Renal pelvis (tissue), 12 donors: ENCODE measurements at places on chromosomes 7 and 10. TPM values are rescaled to one million over a fixed set of nuclear protein-coding genes. Genes with fewer than 3 reads are reported as not detected.

GJD4 gene
- polyA plus RNA-seq = not detected

LRRC61 gene
- polyA plus RNA-seq = 30.3 TPM

KIAA1549 gene
- 14.1 TPM for polyA plus RNA-seq

FXYD4 gene
- polyA plus RNA-seq = 0.49 TPM

DNA sequence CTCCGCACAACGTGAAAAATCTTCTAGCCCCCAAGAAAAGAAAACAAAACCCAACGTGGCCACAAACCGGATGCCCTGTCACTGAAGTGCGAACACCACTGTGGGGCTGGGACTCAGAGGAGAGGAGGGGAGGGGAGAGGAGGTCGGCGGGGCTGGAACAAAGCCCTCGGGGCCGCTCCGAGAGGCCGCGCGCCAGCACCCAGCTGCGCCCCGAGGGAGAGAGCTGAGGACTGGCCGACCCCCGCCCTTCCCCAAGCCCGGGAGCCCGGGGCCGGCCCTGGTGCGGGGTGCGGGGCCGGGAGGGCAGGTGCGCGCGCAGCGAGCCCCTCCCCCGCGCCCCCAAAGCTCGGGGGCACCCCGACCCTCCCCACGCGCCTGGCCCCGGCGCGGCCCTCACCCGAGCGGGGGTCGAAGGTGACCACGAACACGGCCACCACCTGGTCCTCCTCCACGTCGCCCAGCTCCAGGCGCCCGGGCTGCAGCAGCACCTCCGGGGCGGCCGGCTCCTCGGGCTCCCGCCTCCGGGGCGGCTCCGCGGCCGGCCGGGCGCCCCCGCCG lies 398 bp downstream of the DENND11 start:
- peak; percentile 35 for DNase-seq

- no peak for DNase-seq
Measured at GRCh38 chr7:22983257-22983855, 30.6 kb downstream of the HYCC1 start.

GRCh38 chr10:124282326-124282725 lies 136.4 kb downstream of the OAT start:
- DNase-seq = no peak

DNA sequence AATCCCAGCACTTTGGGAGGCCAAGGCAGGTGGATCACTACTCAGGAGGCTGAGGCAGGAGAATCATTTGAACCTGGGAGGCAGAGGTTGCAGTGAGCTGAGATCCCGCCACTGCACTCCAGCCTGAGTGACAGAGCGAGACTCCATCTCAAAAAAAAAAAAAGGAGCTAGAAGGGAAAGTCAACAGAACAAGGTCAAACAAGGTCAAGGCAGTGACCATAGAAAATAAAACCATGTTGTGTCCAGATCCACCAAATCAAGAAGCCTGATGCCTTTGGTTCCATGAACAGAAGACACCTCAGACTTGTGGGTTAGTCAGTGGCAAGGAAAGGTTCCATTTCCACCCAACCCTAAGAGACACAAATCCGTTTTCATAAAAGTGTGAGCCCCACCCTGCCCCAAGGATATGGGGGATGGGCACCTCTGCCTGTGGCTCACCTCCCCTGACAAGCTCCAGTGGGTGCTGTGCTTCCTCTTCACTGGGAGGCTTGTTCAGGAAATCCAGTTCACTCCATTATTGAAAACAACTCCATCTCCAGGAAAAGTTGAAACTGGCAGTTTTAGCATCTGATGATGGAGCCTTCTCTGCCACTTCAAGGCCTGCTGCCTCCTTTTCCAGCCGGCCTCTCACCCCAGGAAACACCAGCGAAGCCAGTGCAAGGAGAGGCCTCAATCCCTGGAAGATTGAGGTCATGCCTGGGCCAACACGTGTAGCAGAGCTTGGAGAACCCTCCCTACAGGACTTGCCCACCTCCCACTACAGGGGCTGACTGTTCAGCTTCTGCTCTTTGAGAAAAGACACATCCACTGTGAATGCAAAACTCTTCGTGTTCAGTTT lies 152.9 kb downstream of the NRF1 start:
- DNase-seq = no peak

GRCh38 chr10:125005312-125006187 lies 63.6 kb downstream of the ZRANB1 start:
- no peak for DNase-seq

DNA sequence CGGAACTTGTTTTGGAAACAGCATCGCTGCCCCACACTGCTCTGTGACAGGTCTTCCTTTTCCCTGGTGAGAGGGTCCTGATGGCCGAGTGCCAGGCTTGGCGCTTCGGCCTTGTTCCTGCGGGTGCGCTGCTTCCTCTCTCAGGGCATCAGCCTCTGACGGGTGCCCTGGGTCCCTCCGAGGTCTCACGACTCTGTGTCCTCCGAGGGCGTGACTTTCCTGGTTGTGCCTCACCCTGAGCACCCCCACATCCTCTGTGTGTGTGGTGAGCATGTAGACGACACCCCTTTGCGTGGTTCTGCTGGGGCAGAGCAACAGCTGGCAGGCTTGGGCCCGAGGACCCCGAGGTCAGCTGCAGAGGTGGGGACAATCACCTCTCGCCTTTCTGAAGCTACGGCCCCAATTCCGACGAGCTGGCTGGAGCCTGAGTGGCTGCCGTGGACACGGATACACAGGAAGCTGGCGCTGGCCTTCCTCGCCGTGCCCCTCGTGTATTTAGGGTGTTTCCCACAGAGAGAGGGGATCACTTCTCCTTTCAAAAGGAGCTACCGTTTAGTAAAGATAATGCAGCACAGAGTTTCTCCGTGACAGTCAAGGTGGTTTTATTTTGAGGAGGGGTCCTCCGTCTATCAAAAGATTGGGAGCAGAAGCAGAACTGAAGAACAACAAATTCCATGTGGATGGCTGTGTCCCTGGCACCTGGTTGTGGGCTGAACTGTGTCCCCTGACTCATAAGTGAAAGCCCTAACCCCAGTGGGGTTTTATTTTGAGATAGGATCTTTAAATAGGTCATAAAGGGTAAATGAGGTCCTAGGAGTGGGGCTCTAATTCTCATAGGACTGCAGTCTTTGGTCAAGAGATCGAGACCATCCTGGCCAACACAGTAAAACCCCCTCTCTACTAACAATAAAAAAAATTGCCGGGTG lies 36.2 kb upstream of the PITRM1 start:
- no peak for DNase-seq

- no peak for DNase-seq
Measured at GRCh38 chr7:68125168-68125567, 1128.5 kb downstream of the TYW1 start.

DNA sequence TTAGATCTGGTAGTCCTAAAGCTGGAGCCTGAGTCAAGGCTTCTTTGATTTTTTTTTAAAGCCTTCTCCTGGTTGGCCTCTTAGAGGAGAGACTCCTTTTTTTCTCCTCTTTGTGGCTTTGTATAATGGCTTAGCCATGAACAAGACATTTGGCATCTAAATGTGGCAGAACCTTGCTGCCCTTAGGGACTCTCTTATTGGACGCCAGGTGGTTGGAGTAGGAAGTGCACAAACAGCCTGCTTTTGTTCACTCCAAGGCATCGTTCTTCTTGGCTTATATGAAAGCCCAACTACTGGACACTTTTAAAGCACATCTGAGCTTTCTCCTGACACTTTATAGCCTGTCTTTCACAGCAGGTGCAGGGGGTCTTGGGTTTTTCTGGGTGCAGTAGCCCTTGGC lies 25.0 kb downstream of the ZPBP start:
- no peak for DNase-seq
